ENCODE measurements at places on chromosomes 6 and 20. TPM values are rescaled to one million over a fixed set of nuclear protein-coding genes. Genes with fewer than 3 reads are reported as not detected.

GRCh38 chr6:28206928-28207509, 18.1 kb upstream of the ZSCAN9 start:
- no peak for DNase-seq

DNA sequence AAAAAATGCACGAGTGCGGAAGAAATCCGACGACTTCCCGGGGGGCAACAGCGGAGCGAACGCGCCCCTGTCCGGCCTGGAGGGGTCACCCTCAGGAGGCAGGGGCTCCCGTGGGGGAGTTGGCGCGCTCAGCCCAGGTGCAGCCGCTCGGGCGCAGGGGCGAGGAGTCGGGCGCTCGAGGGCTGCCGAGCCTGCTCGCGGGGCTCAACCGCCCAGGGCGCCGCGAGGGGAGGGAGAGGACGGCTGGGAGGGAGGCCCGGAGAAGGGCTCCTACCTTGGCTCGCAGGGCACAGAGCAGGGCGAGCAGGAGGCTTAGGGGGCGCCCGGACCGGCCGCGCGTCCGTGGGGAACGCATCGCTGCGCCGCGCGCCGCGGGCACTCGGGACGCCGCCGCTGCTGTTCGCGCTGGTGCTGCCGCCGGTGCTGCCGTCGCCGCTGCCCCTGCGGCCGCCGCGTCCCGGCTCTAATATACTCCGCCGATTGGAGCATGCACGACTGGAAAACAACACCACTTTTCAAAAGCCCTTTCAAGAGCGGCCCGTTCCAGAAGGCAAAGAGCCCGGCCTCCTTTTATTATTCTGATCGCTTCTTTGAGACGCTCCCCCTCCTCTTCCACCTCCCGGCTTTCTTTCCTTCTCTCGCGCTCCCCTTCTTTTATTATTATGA, 490 bp downstream of the JAG1 start:
- DNase-seq: no peak

DNA sequence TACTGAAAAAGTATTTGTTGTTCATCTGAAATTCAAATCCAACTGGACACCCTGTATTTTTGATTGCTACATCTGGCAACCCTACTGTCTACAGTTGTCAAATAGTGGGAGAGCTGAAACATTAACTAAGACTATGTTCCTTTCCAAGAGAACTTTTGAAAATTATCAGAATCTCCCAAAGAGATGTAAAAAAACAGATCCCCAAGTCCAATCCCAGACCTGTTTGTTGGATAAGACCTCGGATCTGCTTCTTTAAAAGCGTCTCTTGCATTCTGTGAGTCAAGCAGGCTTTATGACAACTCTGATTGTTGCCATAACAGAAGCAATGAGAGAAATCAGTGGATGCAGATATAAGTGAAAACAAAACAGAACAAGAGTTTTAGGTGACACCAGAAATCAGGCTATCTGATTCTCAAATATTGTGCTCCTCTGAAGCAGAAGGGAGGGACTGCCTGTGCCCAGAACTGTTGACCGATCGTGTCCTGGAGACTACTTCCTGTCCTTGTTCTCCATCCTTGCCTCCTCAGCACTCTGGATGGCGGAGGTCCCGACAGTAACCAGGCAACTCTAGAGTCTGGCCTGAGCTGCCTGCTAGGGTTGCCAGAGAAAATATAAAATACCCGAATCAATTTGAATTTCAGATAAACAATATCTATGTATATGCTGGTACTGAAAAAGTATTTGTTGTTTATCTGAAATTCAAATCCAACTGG, 853.8 kb downstream of the MAFB start:
- DNase-seq: no peak

DNA sequence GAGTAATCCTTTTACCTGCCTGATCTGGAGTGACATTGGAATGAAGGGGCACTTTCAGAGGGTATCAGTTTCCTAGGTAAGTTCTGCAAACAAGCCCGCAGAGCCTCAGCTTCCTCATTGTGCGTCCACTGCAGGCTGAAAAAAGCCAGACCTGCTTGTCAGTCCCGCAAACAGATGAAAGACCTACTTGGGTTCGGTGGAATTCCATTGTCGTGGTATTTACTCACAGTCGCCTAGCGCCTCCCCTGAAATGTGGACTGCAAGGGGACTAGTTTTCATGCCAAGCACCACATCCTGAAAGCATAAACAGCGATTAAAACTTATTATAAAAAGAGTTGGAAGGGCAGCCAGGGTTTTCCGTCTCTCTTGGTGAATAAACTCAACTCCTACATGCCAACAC, 121.5 kb downstream of the PAX1 start:
- DNase-seq: no peak

- DNase-seq: no peak
Measured at GRCh38 chr6:23728707-23729106, 397.3 kb upstream of the NRSN1 start.

GRCh38 chr20:41119614-41120561, 17.5 kb upstream of the PLCG1 start:
- DNase-seq: no peak

- no peak for DNase-seq
Measured at GRCh38 chr20:59823491-59824259, 109.8 kb downstream of the SYCP2 start.

- no peak for DNase-seq
Measured at GRCh38 chr20:52295556-52295955, 104.0 kb upstream of the ZFP64 start.

Gene PCK1
- 7.4 TPM for polyA plus RNA-seq

DNA sequence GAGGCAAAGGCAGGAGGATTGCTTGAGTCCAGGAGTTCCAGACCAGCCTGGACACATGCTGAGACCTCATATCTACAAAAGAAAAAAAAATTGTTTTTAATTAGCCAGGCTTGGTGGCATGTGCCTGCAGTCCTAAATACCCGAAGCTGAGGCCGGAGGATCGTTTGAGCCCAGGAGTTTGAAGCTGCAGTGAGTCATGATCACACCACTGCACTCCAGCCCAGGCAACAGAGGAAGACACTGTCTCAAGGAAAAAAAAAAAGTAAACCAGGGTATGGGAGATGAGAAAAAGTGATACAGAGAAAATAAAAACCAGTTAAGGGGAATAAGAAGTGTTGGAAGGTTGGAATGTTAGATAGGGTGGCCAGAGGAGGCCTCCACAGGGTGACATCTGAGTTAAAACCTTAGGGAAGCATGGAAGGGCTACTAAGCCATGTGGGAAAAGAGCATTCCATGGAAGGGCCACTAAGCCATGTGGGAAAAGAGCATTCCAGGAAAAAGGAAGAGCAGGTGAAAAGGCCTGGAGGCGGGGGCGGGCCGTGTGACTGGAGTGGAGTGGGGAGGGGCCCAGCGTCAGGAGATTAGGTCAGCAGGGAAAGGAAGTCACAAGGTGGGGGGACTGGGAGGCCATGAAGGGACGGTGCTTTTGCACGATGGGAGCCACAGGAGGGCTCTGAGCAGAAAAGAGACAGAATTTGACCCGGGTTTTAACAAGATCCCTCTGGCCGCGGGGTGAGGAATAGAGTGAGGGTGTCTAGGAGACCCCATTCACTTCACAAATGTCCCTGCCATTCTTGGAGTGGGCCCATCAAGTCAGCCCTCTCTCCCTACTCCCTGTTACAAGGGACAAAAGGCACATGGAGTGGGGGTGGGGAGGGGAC, 18.3 kb downstream of the CPNE5 start:
- DNase-seq: no peak

DNA sequence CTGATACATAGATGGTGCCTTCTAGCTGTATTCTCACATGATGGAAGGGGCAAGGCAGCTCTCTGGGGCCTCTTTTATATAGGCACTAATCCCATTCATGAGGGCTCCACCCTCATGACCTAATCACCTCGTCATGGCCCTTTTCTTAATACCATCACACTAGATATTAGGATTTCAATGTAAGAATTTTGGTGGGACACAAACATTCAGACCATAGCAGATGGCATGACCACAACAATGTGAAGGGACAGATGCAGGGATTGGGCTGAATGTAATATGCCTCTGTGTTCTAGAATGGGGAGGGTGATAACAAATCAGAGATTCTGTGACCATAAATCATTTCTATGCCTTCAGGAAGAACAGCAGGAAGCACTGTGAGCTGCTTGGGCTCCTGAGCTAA, 145.8 kb downstream of the LCA5 start:
- DNase-seq: no peak

GRCh38 chr6:41182069-41183034, 18.6 kb downstream of the TREML2 start:
- no peak for DNase-seq

DNA sequence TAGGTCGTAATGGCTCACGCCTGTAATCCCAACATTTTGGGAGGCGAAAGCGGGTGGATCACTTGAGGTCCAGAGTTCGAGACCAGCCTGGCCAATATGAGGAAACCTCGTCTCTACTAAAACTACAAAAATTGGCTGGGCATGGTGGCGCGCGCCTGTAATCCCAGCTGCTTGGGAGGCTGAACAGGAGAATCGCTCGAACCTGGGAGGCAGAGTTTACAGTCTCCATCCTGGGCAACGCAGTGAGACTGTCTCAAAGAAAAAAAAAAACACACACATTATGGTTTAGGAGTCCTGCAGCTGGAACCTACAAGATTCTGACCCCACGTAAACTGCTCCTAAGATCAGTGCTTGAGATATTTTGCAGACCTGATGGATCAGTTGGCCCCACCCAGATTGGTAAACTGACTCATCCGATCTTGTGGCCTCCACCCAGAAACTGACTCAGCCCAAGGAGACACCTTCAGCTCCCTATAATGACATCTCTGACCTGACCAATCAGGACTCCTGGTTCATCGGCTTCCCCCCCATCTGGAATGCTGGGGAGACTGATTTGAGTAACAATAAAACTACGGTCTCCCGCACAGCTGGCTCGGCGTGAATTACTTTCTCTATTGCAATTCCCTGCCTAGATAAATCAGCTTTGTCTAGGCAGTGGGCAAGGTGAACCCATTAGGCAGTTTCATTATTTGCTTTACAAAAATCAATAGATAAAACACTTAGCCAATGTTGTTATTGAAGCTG, 96.2 kb upstream of the BTN3A2 start:
- DNase-seq: no peak

Gene CST7
- polyA plus RNA-seq: 0.33 TPM

GRCh38 chr6:108133594-108134179, 32.1 kb upstream of the NR2E1 start:
- peak; percentile 69 for DNase-seq

- DNase-seq: no peak
Measured at GRCh38 chr6:106782536-106783285, 153.3 kb downstream of the QRSL1 start.

DNA sequence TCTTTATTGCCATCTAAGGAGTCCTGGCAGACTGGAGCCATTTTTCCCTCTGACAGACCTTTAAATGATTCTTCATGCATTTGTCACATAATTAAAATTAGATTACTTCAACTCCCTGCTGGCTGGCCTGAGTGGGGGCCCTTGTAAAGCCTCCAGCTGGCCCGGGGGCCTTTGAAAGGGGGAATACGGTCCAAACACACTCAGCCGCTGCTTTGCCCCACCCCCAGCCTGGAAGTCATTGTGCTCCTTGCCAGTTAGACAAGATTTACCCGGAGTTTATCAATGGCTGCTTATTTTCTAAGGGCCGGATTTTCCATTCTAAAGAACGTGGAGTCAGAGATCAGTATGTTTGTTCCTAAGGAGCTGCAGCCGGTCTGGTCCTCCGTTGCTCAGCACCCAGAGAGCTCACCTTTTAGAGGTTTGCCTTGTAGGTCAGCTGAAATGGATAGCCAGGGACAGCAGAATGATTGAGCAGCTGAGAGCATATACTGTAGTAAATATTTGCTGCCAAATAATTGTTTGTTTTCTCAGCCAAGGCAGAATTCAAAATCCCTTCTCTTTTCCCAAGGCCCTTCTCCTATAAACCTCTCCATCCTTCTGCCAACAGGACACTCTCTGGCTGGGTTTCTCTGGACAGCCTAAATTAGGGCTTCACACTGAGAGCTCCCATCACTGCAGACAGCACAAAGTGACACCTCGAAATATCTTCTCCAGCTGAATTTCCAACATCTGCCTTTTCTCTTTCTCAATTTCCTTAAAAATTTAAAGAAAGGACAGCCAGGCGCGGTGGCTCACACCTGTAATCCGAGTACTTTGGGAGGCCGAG, 68.4 kb upstream of the RBM24 start:
- peak; percentile 20 for DNase-seq

GRCh38 chr6:83313882-83314281, 117.0 kb downstream of the ME1 start:
- DNase-seq: no peak

DNA sequence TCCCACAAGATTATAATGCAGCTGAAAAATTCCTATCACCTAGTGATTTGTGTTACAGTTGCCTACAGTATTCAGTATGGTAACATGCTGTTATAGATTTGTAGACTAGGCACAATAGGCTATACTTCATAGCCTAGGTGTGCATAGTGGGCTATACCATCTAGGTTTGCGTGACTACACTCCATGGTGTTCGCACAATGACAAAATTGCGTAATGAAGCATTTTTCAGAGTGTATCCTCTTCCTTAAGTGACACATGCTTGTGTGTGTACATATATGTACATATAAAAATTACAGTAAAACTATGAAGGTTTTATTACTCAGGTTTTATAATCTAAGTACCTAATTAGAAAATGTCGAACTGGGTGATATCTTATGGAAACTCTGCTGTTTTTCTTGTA, 133.0 kb downstream of the FARS2 start:
- DNase-seq: no peak

Gene GPSM3
- polyA plus RNA-seq: 9.4 TPM
